SJCRH30 (cell line): ENCODE measurements at places on chromosomes 7 and 10.

- no peak for DNase-seq
Measured at GRCh38 chr10:16700331-16700730, 116.9 kb downstream of the RSU1 start.

DNA sequence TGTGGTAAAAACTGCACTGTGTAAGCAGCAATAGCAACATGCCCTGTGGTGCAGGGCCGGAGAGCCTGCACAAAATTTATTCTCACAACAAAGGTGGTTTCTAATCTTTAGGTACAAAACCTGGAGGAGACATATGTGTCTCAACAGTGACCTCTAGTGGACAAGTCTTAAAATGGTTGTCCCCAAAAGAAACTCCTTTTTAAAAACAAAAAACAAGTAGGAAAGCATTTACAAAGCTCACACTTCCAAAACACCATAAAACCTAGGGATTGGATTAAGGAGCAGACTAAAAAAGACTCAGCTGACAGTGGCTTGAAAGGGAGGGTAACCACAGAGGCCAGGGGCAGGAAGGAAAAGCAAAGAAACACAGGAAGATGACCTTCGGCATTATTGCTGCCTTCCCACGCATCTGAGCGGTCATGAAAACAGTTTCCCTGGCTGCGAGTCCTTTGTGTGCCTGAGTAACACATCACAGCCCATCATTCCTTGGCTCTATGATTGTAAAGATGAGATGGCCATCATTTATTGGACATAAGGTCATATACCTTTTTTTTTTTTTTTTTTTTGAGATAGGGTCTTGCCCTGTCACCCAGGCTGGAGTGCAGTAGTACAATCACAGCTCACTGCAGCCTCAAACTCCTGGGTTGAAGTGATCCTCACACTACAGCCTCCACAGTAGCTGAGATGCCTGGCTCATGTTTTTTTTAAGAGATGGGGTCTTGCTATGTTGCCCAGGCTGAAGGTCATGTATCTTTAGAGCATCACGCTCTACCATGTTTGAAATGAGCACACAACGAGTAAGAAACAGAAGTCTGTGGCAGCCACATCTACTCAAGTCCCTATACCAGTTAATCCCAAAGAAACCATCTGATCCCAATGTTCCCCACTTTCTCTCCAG lies 39.5 kb downstream of the RSU1 start:
- no peak for DNase-seq

- DNase-seq, result peak; percentile 19
Measured at GRCh38 chr10:317271-317769, 182.1 kb downstream of the ZMYND11 start.

- peak; percentile 27 for DNase-seq
Measured at GRCh38 chr10:14904316-14904732, 25.7 kb downstream of the SUV39H2 start.

- DNase-seq, result peak; percentile 45
Measured at GRCh38 chr7:78134256-78134655, 335.7 kb downstream of the PHTF2 start.

DNA sequence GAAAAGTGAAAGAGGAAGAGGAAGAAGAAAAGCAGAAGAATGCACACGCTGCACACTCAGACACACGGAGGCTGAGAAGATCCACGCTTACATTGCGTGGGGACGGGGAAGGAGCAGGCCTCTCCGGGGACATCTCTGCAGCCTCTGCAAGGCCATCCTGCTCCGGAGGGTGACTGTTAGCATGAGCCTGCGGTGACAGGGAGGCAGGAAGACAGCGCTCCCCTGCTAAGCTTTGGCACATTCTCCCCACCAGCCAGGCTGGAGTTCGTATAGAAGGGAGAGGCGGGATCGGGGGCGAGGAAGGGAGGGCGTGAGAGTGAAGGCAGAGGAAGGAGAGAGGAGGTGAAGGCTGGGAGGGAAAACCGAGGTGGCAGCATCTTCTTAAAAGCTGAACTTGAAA lies 366.0 kb upstream of the SHH start:
- DNase-seq, result no peak

GRCh38 chr7:136950331-136950730 lies 81.9 kb downstream of the CHRM2 start:
- DNase-seq, result no peak

- no peak for DNase-seq
Measured at GRCh38 chr10:15244635-15245197, 76.2 kb upstream of the NMT2 start.

- no peak for DNase-seq
Measured at GRCh38 chr7:30019960-30020359, 6.5 kb downstream of the FKBP14 start.

GRCh38 chr7:36266683-36267082 lies 113.6 kb downstream of the EEPD1 start:
- no peak for DNase-seq

- no peak for DNase-seq
Measured at GRCh38 chr7:128304212-128304611, 39.5 kb downstream of the RBM28 start.

GRCh38 chr7:103718482-103719061 lies 270.9 kb downstream of the RELN start:
- DNase-seq, result no peak

GRCh38 chr10:73887294-73888039 lies 13.1 kb upstream of the CAMK2G start:
- DNase-seq, result peak; percentile 91

- DNase-seq, result no peak
Measured at GRCh38 chr7:67671006-67671548, 674.4 kb downstream of the TYW1 start.

DNA sequence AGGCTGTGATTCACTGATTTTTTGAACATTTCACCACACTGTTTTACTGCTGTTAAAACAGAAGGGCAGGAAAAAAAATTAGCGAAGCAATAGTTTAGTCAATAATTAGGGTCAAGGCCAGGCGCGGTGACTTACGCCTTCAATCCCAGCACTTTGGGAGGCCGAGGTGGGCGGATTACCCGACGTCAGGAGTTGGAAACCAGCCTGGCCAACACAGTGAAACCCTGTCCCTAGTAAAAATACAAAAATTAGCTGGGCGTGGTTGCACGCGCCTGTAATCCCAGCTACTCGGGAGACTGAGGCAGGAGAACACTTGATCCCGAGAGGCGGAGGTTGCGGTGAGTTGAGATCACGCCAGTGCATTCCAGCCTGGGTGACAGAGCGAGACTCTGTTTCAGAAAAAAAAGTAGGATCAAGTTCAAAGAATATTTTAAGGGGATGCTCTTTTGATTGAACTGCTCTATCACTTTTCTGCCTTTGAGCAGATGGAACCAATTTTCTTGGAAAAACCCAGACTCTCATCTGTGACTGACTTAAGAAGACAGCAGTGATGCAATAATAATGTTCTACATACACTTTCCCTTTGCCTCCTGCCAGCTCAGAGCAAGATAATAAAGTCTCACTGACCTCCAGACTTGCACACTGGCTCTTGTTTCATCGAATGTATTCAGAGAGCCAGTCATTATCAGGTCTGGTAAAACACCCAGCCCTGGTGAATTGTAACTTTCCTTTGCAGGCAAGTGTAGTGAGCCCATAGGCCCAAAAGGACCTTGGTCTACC lies 1.6 kb upstream of the PPA1 start:
- DNase-seq, result no peak

- DNase-seq, result no peak
Measured at GRCh38 chr10:10078446-10078845, 939.2 kb upstream of the CELF2 start.

- no peak for DNase-seq
Measured at GRCh38 chr7:7524121-7524520, 11.6 kb downstream of the COL28A1 start.

DNA sequence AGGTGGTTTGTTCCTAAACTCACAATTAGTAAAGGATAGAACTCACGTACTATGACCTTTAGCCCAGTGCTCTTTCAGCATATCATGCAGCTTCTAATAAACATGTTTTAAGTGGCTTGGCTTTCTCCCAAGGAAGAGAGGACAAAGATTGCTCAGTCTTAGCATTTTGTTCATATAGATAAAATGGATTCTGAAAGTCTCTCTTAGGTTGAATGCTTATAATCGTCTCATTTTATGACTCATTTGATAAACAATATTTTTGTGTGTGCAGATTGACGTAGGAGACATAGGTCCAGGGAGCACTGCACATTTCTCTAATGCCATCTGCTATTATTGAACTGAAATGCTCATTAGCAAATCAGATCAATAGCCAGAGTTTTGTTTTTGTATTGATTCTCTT lies 44.8 kb downstream of the GNAT3 start:
- DNase-seq, result peak; percentile 38

DNA sequence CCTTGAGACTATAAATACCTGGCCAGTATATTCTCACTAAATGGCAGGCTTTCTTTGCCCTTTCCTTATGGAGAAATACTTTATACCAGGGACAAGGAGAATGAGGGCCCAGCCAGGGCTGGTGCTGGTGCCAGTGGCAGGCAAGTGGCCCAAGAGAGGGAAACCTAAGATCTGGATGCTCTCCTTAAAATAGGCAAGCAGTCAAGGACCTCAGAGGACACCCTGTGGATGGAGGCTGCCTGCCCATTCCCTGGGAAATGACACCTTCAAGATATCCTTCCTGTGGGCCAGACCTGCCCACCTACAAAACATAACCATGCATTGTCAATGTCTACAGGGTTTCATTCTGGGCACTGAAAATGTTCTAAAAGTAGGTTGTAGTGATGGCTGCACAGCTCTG lies 29.1 kb downstream of the POLR3A start:
- DNase-seq, result no peak

GRCh38 chr10:113151190-113151666 lies 201.2 kb downstream of the TCF7L2 start:
- DNase-seq, result no peak

DNA sequence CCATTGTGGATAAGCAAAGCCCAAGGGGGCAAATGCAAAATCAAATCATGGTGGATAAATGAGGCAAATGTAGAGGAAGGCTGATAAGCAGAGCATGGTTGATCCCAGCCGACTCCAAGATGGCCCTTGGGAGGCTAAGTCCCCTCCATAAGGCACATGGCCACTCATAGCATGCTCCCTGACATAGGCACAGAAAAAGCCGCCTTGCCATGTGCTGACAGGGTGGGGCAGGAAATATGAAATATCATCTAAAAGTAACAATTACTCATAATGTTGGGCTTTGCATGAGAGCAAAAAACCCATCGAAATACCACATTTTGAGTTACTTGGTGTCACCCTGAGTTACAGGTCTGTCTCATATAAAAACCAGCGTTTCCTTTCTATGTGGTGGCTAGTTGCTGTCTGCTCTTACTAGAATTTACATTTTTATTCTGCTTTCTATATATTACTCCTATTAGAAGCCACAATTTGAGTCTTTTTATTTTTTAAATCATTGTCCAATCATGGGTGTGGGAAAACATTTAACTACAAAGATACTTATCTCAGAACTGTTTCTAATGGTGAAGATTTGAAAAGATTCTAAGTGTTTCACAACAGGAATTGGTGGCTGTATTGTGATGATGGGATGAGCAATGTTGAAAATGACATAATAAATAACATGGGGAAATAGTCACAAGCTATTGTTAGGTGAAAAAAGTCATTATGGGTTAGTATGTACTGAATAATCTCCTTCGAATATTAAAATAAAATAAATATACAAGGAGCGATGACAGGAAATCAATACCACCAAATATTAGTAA lies 102.7 kb downstream of the CUBN start:
- DNase-seq, result no peak

DNA sequence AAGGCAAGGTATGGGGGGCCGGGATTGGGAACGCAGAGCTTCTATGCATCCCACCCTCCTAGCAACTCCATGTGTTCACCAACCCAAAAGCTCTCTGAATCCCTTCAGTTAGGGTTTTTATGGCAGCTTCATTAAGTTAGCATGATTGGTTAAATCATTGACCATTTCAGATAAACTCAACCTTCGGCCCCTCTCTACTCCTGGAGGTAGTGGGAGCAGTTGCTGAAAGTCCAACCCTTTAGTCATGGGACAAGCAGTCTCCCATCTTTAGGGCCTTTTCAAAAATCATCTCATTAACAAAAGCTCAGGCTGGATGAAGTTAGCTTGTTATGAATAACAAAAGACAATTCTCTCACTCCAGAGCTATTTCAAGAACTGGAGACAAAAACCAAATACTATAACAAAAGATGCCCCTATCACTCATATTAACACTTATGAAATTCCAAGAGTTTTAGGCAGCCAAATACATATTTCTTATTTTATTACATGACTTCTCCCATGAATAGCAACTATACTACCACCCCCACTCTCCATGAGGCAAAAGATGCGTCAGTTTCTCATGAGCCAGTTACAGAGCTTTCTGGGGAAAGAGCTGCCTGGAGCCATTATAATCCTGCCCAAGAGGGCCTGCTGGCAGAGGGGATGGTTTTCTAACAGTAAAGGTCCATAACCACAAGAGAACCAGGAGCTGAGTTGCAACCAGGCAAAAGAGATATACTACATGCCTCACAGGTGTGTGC lies 44.6 kb downstream of the SLC16A12 start:
- no peak for DNase-seq

GRCh38 chr7:95589031-95589430 lies 7.3 kb downstream of the PDK4 start:
- no peak for DNase-seq

GRCh38 chr7:116193329-116194087 lies 16.8 kb upstream of the TES start:
- no peak for DNase-seq

DNA sequence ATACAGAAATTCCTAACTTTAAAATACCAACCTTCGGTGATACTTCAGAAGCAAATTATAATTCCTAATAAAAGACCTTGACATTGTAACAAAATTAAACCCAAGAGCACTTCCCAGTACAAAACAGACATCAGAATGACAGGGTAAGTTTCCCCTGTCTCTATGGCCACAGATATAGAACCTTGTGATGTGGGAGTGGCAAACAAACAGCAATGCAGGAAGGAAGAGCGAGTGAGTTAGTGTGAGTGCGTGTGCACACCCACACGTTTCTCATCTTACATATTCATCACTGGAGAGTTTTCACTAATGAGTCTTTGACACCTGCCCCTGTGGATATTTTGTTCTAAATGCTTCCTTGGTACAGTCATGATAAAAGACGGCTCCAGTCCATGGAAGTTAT lies 72.2 kb downstream of the VWC2 start:
- no peak for DNase-seq

DNA sequence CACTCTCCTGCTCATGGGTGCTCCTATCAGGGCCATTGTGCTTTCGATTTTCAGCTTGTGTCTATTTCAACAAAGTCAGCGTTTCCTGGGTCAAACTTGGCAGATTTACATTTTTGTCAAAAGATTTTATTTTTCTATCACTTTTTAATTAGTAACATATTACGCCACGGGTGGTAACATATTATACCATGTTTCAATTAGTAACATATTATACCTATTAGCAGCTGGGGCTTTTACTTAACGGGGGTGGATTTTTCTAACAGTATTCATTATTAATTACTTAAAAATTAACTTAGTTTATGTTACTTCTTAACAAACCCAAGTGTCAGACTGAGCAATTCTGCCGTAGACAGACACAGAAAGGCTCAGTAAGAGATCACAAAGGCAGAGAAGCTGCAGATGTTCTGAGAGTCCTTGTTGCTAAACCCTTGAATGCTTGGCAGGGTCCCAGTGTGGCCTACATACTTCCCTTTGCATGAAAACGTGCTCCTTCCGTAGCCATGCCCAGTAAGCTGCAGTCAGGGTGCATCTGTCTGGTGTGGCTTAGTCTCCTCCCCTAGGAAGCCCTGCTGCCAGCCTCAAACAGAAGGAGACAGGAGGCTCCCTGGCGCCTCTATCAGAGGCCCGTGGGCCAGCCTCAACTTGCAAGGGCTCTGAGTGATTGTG lies 263.1 kb upstream of the CXCL12 start:
- DNase-seq, result no peak

GRCh38 chr10:127877699-127878098 lies 15.0 kb downstream of the CLRN3 start:
- no peak for DNase-seq

GRCh38 chr10:24882047-24882698 lies 70.2 kb downstream of the PRTFDC1 start:
- DNase-seq, result no peak

GRCh38 chr10:117222976-117223692 lies 17.8 kb upstream of the SLC18A2 start:
- DNase-seq, result no peak
